ENCODE measurements at places on chromosomes 2 and 18.

- no peak for DNase-seq
These were observed 80.1 kb downstream of the PLA2R1 start for GRCh38 chr2:159982270-159982669.

- peak; percentile 13 for DNase-seq
These were observed 23.3 kb downstream of the SIX3 start for GRCh38 chr2:44964752-44965236.

DNA sequence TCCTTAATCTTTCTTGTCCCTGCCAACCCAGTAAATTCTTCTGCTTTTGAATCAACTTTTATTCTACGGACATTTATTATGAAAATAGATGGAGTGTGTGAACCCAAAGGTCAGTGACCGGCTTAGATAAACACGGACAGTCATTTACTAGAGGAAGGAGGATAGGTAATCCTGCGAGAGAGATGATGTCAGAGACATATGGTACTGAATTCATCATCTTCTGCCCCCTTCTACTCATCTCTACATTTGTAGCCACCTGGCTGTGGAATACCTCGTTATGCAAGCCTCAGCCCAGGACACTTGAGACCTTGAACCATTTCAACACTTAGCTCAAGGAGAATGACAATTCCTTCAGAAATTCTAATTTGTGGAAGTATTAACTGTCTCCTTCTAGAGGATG lies 443.6 kb downstream of the TDRD15 start:
- DNase-seq, result no peak

- peak; percentile 96 for DNase-seq
These were observed 85.3 kb upstream of the EFEMP1 start for GRCh38 chr2:56008661-56009431.

DNA sequence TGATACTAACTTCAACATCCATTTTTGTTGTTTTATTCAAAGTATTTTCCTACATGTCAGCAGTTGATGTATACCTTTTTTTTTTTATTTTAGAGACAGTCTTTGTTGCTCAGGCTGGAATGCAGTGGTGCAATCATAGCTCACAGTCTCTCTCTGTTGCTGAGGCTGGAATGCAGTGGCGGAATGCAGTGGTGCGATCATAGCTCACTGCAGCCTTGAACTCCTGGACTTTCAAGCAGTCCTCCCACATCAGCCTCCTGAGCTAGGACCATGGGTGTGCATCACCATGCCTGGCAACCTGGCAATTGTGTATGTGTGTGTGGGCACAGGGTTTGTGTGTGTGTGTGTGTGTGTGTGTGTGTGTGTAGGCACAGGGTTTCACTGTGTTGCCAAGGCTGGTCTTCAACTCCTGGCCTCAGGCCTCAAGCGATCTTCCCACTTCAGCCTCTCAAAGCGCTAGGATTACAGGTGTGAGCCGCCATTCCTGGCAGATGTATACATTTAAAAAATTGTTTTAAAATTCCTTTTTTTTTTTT lies 24.8 kb downstream of the SANBR start:
- DNase-seq, result no peak

DNA sequence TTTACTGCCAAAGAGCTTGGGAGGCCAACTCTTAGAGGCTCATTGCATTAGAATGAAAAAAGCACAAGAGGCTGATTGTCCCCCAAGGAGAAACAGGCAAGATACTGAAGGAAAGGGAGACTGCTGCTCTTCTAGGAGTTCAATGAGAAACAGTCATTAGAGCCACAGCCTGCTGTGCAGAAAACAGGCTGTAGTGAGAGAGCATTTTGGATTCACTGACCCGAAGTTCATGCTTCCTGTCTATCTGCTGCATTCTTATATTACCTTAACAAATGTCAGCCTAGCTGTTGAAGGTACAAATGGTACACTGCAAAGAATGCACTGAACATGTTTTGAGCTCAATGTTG lies 423.3 kb downstream of the SETBP1 start:
- no peak for DNase-seq

GRCh38 chr18:13067124-13067523 lies 76.0 kb downstream of the CEP192 start:
- DNase-seq, result no peak

DNA sequence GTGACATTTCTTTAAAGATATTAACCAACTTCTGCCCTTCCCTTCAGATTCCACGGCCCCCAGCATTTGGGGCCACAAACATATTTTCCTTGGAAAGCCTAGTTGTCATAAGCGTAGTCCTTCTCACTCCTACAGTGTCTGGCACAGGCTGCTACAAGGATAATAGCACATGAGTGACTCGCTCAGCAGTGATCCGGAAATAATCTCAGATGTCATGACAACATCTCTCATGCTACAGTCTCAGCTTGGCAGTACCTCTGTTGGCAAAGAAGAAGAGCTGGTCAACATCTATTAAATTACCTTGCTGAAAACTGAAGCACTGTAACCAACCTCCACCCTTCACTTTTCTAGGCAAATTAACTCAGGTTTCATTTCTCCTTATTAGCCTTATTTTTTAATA lies 351.7 kb downstream of the RAD51AP2 start:
- peak; percentile 88 for DNase-seq

- no peak for DNase-seq
These were observed 239.7 kb downstream of the GPD2 start for GRCh38 chr2:156675896-156676295.

DNA sequence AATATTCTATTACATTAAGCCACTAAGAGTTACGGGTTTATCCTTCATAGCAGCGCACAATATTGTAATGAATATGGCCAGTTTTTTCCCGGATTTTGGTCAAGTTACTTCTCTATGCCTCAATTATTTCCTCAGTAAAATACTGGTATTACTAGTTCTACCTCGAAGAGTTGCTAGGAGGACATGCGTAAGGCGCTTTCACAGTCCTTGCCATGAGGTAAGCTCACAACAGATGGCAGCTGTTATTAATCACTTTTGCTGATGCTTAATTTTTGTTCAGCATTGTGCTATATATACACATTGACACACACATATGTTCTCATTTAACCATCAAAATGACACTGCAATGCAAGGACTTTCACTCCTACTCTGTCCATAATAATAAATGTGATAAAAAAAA lies 101.5 kb downstream of the SCG2 start:
- DNase-seq, result no peak

- no peak for DNase-seq
These were observed 235.6 kb upstream of the CDH2 start for GRCh38 chr18:28412521-28412920.

GRCh38 chr2:73283545-73284295 lies 558 bp downstream of the FBXO41 start:
- DNase-seq, result no peak

- DNase-seq, result no peak
These were observed 303.3 kb downstream of the XIRP2 start for GRCh38 chr2:167191588-167191987.

DNA sequence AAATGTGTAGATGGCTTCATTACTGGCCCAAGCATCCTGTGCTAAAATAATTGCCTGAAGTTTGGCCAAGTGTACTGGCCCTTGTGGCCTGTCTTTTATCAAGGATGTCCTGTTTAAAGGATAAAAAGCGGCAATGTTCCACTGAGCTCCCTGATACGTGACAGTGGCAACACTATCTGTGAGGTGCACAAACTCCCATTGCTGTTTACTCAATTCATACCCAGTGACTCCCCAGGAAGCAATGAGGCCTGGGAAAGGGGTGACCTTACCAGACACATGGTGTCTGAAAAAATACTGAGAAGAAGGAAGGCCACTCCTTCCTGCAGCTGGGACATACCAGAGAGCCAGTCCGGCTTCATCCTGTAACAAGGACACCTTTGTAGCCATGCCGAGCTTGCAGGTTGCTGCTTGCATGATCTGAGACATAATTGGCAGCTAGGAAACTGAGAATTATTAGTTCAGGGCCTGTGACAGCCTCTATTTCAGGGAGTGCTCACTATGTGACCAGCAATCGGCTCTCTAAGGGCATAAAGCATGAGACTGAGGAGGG lies 198.5 kb upstream of the LRATD1 start:
- DNase-seq, result no peak

- no peak for DNase-seq
These were observed 86.7 kb upstream of the ZEB2 start for GRCh38 chr2:144606466-144607095.

GRCh38 chr18:45518311-45519155 lies 96.7 kb upstream of the SLC14A2 start:
- DNase-seq, result no peak

DNA sequence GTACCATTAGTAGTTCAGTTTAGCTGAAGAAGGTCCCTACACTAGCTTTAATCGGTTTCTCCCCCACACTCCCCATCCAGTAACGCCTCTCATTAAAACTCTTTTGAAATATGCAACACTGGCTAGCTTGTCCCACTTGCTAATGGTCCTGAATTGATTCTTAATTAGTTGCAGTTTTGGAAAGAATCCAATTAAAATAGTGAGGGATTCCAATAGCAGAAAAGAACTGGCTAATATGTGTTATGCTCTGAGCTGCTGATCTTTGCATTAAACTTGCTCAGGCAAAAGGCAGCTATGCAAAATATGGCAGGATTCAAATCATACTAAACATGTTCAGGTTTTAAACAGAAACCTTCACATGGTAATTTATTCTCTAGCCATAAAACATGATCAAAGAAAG lies 252.5 kb upstream of the HNRNPA3 start:
- DNase-seq, result no peak

Data from NCI-H2081 treated with DMSO at 0.1 percent for 48 hours (cell line).